ENCODE measurements at places on chromosomes 12 and 14.

DNA sequence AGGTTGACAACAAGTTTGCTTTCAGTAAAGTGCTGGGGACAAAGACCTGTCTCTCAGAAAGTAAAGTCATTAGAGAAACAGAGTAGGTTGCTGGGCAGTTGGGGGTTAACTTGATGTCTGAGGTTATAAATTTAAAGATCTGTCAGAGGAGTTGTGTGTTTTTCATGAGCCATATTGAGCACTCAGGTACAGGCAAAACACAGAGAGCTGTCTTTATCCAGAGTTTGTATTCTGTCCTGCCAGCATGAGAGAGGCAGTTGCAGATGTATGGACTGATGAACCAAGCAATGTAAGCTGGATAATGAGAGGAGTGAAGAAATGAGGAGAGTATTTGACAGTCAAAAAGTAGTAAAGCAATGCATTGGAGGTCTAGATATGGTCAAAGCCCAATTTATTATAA is 156.7 kb downstream of the SLC41A2 start:
- DNase-seq, result no peak

GRCh38 chr12:51077930-51078329 is 5.5 kb downstream of the CSRNP2 start:
- DNase-seq, result no peak

GRCh38 chr14:71956920-71957563 is 24.8 kb downstream of the RGS6 start:
- no peak for DNase-seq

- DNase-seq, result no peak
These were observed 36.7 kb upstream of the LGALS3 start for GRCh38 chr14:55092341-55092740.

DNA sequence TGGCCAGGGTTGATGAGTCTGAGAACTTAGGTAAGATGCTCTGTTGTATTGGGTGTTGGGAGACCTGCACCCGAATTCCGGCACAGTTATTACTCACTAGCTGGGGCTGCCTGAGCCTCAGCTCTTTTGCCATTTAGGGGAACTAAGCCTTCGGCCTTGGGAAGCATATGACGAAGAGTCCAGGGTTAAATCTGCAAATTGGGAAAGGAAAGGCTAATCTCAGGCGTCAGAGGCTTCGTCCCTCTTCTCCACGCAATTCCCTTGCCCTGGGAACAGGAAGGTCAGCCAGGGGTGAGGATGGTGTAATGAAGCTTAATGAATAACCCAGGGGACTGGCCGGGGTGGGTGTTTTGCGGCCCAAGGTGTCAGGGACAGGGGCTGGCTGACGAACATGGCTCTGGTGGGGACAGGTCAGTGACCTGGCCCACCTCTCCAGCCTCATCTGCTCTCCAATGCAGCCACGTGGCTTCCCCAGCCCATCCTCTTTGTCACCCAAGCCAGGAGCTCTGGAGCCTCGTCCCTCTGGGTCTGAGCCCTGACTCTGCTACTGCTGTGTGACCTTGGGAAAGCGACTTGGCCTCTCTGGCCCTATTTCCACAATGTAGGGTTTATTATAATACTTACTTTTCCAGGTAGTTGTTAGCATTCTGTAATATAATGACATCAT is 3.8 kb upstream of the SDSL start:
- no peak for DNase-seq

DNA sequence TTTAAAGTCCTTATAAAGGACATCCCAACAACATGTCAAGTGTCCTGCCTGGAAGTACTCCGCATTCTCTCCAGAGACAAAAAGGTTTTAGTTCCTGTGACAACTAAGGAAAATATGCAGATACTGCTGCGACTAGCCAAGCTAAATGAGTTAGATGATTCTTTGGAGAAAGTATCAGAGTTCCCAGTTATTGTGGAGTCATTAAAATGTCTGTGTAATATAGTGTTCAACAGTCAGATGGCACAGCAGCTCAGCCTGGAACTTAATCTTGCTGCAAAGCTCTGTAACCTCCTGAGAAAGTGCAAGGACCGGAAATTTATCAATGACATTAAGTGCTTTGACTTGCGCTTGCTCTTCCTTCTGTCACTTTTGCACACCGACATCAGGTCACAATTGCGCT is 40.2 kb downstream of the RIC8B start:
- DNase-seq, result no peak

- DNase-seq, result no peak
These were observed 189.4 kb upstream of the FOXG1 start for GRCh38 chr14:28577187-28577586.

- peak; percentile 66 for DNase-seq
These were observed 187.7 kb downstream of the GALC start for GRCh38 chr14:87805315-87805723.

- DNase-seq, result no peak
These were observed 14.1 kb downstream of the JAG2 start for GRCh38 chr14:105154476-105154871.

DNA sequence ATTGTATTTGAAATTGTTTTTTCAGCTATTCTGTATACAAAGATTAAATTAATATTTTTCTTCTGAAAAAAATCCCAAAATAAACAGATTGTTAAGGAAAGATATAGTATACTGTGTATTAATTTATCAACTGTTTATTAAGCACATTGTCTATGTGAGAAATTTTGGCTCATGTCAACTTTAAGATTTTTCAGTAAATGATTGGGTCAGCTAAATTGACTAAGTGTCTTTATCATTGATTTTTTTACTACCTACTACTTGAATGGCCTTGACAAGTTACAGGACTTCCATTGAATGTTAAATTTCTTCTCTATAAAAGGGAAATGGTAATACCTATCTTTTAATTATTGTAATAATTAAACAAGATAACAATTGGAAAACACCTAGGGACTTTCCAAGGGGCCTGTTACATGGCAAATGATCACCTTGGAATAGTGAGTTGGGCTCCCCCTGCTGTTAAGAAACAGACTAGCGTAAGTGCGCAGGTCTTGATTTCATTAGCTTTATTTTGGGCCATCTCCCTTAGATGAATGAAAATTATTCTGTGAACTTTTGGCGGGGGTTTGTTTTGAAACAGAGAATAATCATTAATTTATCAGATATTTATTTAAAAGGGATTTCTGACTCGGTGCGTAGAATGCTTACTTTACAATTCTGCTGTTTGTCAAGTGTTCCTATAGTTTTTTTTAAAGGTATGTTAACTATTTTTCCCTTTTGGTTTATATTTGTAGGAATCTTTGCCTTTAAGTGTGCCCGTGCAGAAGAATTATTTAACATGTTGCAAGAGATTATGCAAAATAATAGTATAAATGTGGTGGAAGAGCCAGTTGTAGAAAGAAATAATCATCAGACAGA is 14.5 kb upstream of the CCT2 start:
- peak; percentile 44 for DNase-seq

DNA sequence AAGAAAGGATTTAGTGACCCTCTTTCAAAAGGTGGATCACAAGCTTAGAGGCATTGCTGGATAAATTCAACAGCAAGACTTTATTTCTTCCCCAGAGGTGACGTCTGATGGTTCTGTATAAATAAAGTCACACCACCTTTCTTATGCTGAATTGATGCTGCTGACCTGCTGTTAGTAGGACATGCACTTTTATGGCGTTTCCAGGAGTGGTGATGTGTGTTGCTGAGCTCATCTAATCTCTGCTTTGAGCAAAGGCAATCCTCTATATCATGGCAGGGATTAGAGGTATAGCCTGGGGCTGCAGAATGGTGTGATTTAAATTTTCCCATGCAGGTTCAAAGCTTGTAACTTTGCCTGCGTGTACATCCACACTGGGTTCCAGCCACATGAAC is 94.9 kb downstream of the ETV6 start:
- no peak for DNase-seq

GRCh38 chr12:75245108-75245507 is 35.5 kb upstream of the KCNC2 start:
- DNase-seq, result no peak

DNA sequence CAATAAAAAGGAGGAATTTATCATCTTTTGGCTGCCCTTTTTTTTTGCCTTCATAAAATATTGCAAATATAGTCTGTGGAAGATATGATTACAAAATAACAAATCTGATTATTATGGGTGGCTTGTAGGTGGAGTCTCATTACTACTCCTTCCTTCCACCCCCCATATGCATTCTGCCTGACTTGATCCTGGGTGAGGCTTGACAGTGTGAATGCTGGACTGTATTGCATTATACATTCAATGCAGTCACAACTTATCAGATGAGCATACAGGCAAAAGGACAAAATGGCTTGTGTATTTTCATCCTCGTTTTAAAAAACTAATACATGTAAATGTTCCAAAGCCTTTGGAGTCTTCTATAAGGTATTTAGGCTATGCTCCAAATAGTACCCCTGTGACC is 186.3 kb downstream of the ANO4 start:
- no peak for DNase-seq

DNA sequence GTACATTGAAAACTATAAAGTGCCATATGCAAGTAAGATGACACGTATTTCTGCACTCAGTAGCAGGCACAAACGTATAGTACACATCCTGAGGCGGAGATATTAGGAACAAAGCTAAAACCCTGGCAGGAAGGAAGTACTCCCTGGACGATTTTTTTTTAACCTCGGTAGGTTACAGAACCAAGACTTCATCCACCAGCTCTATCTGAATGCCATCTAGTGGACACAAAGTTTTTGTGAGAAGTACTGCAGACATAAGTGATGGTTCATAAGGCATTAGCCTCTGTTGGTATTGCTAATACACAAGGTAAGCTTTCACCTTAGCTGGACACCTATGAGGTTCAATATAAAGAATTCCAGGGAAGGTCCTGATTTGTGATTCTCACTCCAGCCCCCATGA is 83.0 kb upstream of the CCDC196 start:
- DNase-seq, result no peak

GRCh38 chr14:44428231-44428945 is 78.7 kb downstream of the FSCB start:
- no peak for DNase-seq

- DNase-seq, result no peak
These were observed 233.6 kb downstream of the BCL11B start for GRCh38 chr14:99038431-99038820.

- DNase-seq, result no peak
These were observed 84.3 kb upstream of the OTX2 start for GRCh38 chr14:56894591-56894991.

GRCh38 chr12:82174383-82174782 is 183.8 kb downstream of the CCDC59 start:
- DNase-seq, result no peak

DNA sequence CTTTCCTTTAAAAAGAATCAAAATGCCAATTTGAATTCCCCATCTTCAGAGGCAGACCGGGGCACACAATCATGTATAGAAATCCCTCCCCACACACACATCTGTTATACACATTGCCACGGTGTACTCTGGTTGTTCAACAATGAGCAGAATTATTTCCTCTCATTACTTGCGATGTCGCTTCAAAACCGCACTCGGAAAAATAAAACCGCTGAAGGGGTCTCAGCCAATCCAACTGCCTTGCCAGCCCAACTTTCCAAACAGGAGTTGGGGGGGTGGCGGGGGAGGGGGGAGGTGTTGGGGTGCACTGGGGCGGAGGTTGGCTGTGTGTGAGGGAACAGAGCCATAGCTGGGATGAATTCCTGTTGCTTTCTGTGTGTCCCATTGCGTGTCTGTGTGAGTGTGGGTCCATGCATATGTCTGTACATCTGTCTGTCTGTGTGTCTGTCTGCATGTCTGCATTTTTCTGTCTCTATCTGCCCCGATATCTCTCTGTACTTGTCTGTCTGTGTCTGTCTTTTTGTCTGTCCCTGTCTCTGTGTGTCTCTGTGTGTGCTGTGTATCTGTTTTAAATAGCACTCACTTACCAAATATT is 163.6 kb upstream of the TBX3 start:
- DNase-seq, result no peak

DNA sequence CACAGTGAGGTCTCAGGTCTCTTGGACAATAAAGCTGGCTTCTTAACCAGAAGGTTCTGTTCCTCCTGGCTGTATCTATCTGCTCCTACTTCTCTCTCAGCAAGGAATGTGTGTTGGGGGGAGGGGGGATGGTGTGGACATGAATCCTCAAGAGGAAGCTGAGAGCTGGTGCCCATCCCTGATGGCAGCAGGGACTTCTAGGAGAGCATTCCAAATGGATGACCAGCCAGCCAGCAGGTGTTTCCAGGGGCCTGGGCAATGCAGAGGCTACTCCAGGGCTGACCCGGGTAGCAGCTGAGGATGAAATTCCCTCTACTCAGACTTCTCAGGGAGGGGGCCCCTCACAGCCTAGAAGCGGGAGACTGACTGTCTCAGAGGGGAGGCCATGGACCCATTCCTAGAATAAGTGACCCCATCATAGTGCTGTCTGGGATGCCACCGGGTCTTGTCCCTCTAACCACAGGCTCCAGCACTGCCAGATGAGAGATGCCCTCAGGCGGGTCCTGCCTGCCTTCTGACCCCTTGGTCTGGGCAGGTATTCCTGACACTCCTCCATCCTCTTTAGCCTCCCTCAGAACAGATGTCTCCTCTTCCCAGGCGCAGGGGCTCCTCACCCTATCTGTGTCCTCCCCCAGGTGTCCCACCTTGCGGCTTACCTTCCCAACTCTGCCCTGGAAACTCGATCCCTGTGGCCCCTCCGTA is 1.2 kb downstream of the RAB15 start:
- DNase-seq, result no peak

- DNase-seq, result peak; percentile 29
These were observed 42.6 kb downstream of the TRAF3 start for GRCh38 chr14:102819747-102820330.

DNA sequence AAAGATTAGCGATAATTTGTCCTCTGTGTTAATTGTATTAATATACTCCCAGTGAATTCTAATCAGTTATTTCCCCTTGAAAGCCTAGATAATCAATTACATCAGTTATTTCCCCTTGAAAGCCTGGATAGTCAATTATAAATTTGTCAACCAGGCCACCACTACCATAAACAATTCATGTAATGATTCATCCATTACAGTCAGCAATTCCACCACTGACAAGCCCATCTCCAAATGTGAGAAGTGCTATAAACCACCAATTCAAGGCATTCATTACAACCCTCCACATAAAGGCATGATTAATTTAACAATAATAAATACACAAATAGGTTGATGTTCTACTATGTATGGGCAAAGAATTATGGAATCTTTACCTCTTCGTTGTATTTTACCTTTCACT is 40.9 kb downstream of the INTS13 start:
- DNase-seq, result no peak

DNA sequence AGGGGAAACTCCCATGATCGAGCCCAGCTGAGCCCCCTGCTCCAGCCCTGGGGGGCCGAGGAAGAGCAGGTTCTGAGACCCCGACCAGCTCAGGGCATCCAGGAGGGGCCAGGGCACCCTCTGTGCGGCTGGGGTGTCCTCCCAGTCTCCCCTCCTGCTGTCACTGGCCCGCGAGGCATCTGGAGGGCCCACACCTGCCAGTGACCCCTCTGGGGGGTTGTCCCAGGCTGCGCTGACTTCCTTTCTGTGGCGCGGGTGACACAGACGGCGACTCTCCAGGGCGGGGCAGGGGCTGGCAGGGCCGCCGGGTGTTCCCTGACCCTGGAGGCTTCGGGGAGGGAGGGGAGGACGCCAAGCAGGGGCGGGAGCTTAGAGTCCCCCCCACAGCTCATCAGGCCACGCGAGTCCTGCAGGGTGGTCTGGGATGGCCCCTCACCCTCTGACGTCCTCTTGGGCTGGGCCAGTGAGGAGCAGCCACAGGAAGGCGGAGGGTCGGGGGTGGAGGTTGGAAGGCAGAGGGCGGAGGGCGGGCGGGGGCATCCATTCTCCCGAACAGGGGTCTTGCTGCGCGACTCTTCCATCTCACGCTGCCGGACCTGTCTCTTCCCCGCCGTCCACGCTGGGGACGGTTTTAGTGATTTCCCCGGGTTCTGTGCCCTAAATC is 38.6 kb upstream of the FBRSL1 start:
- DNase-seq, result no peak

GRCh38 chr12:92051441-92051840 is 94.2 kb downstream of the BTG1 start:
- DNase-seq, result no peak

Measured in activated T-cell treated with anti-CD3 and anti-CD28 coated beads, Interleukin-2, amount 50 U/mL, for 72 hours (primary cell).